Frontal cortex (tissue), 4 donors: ENCODE measurements at places on chromosomes 7 and 10.
A peak's percentile ranks its signal among the peaks of the same experiment; 100 is the strongest.

GRCh38 chr7:137983323-137984008, 18.4 kb downstream of the CREB3L2 start:
- no peak for DNase-seq

DNA sequence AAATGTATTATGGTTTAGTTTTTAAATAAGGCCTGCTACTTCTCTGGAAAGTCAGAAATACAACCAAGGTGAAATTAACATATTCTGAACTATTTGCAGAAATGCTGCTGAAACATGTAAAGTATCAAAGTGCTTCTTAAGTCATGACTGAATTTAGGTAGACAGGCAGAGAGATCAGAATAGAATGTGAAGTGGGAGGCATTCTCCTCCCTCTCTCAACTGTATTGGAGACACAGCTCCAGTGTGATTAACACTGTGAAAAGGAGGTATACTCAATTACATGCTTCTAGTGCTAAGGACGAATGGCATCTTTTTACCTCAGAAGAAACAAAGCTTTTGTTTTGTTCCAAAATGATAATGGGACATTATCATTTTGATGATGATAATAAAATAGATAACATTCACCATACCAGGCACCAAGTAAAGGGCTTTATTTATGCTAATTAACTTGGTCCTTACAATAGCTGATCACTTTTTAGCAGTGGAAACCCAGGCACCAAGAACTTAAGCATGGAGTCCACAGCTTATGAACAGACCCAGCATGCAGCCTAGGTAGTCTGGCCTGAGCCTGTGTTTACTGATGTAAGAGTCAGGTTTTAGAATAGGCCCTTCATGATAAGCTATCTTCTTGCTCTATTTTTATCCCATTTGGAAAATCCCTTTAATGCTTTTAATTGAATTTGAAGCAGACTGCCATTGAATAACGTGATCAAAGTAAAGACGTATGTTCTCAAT, 26.0 kb downstream of the PPP1R9A start:
- no peak for DNase-seq

- peak; percentile 34 for DNase-seq
Measured at GRCh38 chr10:73648975-73649829, 6.6 kb downstream of the SYNPO2L start.

DNA sequence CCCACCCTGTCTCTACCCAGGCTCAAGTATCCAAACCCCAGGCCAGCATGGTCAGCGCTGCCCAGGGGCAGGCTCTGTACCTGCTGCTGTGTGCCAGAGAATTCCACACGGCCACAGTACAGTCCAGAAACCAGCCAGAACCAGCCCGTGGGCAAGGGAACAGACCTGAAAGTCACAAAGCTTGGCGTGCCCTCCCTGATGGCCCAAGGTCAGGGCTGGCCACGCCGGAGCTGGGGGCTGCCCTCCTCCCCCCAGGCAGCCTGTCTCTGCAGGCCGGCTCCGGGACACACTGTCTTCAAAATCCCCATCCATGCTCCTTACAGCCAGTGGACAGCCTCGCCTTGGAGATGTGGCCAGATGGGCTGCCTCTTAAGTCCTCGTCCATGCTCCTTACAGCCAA, 78.4 kb downstream of the CTBP2 start:
- no peak for DNase-seq

DNA sequence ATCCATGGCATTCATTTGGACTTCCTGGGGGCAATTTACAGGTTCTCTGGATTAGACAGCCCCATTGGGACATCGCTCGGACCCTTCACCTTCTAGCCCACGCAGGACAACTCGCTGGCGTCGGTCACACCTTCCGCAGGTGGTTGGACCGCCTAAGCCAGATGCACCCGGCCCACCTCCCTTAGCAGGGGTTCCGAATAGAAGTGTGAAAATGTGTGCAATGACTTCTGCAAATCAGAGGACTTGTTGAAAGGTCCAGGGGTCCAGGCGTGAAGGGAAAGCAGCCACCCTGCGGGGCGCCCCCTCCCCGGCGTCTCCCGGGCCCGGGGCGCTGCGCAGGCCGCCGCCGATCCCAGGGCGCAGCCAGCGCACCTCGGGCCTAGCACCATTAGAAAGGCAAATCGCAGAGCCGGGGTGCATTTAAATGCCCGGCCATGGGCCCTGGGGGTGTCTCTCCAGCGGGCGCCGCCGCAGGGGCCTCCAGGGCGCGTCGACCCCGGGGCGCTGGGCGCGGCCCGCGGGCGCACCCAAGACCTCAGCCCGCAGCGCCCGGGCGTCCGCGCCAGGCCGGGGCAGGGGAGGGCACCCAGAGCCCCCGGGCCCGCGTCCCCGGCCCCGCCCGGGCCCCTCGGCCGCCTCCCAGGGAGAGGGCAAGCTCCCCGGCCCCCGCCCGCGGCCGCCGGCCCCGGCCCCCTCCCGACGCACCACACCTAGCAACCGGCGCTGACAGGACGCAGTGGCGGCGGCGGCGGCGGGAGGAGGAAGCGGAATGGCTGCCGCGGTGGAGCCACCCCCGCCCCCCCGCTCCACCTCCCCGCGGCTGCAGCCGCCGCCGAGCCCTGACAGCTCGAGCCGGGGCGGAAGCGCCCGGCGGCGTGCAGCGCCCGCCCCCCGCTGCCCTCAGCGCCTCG, 1.2 kb downstream of the JAZF1 start:
- peak; percentile 78 for DNase-seq

GRCh38 chr7:105677817-105678573, 96.7 kb upstream of the EFCAB10 start:
- no peak for DNase-seq

GRCh38 chr7:52691257-52691656, 344.2 kb upstream of the POM121L12 start:
- DNase-seq, result no peak

GRCh38 chr7:20287317-20287716, 43.4 kb upstream of the ITGB8 start:
- no peak for DNase-seq

DNA sequence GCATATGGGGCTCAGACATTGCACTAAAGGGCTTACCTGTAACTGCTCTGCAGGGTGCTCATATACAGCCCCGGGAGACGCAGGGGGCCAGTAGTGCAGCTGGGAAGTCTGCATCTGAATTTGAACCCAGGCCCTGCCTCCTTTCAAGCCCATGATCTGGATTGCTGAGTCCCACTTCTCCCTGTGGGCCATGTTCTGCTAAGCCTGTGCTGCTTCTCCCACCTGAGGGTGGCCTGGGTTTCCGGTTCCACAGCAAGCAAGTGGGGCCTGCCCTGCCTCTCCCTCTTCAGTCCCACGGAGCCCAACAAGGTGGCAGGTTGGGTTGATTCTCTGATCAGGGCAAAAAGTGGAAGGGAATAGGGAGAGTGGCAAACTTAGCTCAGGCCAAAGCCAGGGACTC, 56.6 kb upstream of the GDF10 start:
- no peak for DNase-seq

DNA sequence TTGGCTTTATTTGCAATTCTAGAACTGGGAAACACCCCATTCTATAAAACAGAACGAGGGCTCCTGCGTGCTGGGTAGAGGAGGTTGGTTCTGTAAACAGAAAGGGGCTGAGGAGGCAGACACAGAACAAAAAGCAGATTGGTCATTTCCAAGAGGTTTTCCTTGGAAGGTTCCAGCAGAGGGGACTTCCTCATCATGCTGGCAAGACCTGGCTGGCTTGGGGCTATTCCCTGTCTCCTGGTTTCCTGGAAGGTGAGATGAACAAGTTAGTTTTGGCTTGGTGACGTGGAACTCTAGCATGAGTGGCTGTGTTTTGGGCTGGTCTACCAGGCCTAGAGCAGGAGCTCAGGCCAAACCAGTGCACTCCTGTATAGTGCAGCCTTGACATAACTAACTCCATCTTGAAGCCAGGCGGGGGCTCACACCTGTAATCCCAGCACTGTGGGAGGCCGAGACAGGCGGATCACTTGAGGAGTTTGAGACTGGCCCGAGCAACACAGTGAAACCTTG, 26.1 kb upstream of the DNAJB6 start:
- DNase-seq, result peak; percentile 9

DNA sequence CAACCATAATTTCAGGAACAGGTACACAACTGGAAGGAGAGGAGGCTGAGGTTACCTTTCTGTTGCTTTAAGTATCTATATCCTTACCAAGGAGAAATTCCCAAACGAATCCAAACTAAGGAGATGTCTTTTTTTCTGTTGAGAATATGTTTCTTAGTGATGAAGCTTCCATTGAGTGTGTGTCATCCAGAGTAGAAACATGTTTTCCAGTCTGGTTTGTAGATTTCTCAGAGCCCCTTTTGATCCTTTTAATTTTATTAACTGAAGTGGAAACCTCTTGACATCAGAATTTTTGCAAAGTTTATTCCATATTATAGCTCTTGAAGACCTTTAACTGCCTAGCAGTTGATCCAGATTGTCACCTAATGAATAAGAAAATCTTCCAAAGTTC, 207.1 kb upstream of the FERD3L start:
- DNase-seq, result no peak

DNA sequence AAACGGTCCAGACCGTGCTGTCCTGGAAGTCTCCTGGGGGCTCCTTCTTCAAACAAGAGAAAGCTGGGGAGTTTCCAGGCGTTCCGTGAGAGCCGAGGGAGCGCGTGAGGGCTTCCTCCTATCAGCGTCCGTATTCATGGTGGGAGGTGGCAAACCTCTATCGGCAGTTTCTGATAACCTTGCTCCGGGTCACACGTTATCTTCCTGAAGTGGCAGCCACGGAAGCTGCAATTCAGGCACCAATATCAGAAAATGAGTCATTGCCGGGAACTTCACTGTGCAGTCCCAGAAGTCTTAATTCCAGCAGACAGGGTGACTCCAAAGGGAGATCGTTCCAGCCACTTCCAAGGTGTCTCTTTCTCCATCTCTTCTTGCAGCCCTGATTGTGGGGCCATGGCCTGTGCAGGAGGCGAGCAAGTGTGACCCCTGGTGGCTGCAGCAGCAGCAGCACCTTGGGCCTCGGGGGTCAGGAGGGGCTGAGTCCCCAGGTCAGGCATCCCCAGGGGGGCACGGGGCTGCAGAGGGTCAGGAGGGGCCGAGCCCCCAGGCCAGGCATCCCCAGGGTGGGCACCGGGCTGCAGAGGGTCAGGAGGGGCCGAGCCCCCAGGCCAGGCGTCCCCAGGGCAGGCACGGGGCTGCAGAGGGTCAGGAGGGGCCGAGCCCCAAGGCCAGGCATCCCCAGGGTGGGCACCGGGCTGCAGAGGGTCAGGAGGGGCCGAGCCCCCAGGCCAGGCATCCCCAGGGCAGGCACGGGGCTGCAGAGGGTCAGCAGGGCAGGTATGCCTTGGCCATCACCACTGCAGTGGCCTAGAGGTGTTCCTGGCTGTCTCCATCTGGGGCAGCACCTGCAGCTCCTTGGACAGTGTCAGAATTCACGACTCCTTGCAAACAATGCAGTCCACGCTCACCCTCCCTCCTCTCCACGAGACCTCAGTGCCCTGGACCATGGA, 538.7 kb downstream of the DNAJB6 start:
- DNase-seq, result no peak

- no peak for DNase-seq
Measured at GRCh38 chr10:70324951-70325781, 41.4 kb upstream of the NPFFR1 start.

- DNase-seq, result no peak
Measured at GRCh38 chr10:77291596-77292505, 345.8 kb downstream of the KCNMA1 start.
